ENCODE measurements at places on chromosomes 2 and 18. TPM values are rescaled to one million over a fixed set of nuclear protein-coding genes. Genes with fewer than 3 reads are reported as not detected.

The GDF7 gene
- 0.08 TPM for total RNA-seq

The GPR45 gene
- total RNA-seq = not detected

The SCN9A gene
- total RNA-seq = 2.8 TPM

The PRSS56 gene
- total RNA-seq = 0.14 TPM

The SERPINB5 gene
- total RNA-seq = 0.08 TPM

The MEP1B gene
- 0.07 TPM for total RNA-seq

The SLC5A7 gene
- not detected for total RNA-seq

The PER2 gene
- 3.1 TPM for total RNA-seq

The TUBA3E gene
- 0.14 TPM for total RNA-seq

The FLACC1 gene
- total RNA-seq = 0.18 TPM

The PRKAG3 gene
- total RNA-seq = not detected

The ALK gene
- not detected for total RNA-seq

The EIF5B gene
- total RNA-seq = 59.5 TPM

The ITPRIPL1 gene
- total RNA-seq = not detected
